ENCODE measurements at places on chromosomes 1 and 21. TPM values are rescaled to one million over a fixed set of nuclear protein-coding genes. Genes with fewer than 3 reads are reported as not detected.

The AADACL4 gene
- polyA plus RNA-seq = not detected

The HSPB7 gene
- polyA plus RNA-seq = 5.5 TPM

The FLG gene
- not detected for polyA plus RNA-seq

The CHIA gene
- polyA plus RNA-seq = not detected

The ZNF678 gene
- 3.7 TPM for polyA plus RNA-seq

The TNFAIP8L2 gene
- not detected for polyA plus RNA-seq

The NUDC gene
- polyA plus RNA-seq = 54.1 TPM

The GPR157 gene
- 1.1 TPM for polyA plus RNA-seq

The FCRL3 gene
- polyA plus RNA-seq = not detected

The LDLRAD1 gene
- polyA plus RNA-seq = not detected

DNA sequence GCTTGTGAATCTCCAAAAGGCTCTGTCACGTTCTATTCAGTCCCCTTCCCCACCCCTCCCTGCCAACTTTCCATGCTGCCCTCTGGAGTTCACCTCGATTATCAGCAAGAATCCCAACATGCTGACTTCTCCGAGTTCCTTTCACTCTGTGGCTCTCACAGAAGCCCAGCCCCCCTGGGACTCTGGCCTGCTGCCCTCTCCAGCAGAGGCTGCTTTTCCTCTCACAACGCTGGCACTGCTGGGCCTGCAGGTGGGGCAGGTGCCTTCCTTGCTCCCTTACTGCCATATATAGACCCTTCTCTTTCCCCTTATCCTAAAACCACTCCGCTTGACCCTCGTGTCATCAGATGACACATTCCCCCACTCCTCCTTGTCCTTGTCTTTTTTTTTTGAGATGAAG lies 10.2 kb upstream of the RNF186 start:
- no peak for DNase-seq

- DNase-seq = no peak
Measured at GRCh38 chr21:42320791-42321190, 5.6 kb upstream of the TFF3 start.

- no peak for DNase-seq
Measured at GRCh38 chr1:209549443-209550205, 33.9 kb upstream of the CAMK1G start.

GRCh38 chr1:87179076-87179810 lies 149.4 kb upstream of the LMO4 start:
- no peak for DNase-seq

GRCh38 chr1:64019818-64020217 lies 183.6 kb upstream of the UBE2U start:
- DNase-seq = no peak

DNA sequence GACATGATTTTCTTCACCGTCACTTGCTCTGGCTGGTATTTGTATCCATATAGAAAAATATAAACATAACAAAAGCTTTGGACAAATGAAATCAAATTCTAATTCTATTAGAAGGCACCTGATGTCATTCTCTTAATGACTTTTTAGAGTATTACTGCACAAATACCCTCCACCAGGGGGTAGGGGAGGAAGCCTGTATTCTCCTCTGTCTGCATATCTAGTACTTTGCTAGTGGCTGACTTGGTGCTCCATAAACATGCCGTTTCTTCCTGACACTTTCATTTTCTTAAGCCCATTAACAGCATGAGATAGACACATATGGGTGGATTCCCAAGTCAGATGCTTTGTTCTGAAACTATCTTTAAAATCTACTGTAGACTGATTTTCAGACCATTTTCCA lies 20.6 kb upstream of the KCNJ15 start:
- DNase-seq = no peak

GRCh38 chr1:29282924-29283803 lies 46.8 kb downstream of the PTPRU start:
- DNase-seq = no peak

DNA sequence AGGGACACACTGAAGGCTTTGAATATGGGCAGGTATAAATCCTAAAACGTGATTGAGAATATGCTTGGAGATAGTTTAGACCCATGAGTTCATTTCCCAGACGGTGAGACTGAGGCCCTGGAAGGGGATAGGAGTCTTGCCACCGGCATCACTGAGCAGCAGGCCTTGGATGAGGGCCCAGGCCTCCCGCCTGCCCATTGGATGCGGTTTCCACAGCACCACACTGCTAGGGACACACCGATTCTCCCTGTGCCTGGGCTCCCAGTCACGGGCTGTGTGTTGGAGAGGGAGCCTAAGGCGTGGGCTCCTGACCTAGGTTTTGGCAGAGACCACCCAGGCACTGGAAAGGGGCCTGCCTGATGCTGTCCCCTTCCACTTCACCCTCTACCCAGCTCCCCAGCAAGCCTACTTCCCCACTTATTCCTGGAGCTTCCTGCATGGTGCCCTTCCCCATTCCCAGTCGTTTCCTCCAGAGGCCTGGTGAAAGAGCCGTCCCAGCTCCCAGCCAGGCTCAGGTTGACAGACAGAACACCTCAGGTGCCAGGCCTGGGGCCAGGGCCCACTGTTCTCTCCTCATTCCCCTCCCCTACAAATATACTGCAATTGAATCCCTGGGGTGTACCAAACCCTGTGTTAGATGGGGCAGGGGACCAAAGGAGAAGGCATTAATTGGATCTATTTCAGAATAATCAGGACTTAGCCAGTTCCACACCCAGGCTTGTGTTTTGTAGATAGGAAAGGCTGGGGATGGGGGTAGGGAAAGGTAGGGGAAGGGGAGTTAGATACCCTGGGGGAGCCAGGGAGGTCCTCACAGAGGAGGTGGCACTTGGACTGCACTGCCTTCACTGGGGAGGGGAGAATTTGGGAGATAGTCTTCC lies 3.4 kb downstream of the FOXO6 start:
- DNase-seq = no peak

GRCh38 chr1:194045416-194045815 lies 859.0 kb upstream of the B3GALT2 start:
- peak; percentile 23 for DNase-seq

DNA sequence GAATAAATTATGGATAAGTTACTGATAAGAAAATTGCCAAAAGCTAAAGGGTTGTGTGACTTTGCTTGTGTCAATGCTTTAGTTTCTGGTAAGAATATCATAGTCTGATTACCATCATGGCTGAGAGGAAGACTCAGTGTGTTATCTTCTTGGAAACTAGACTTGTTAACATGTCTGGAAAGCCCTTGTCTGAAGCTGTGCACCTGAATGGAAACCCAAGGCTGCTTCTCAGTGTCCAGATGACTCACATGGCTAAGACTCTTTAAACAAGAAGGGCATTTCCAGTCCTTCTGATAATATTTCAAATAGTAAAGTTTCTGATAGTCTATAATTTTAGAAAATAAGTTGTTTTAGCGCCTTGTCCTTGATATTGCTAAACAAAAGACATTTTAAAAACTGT lies 1092.7 kb downstream of the PLA2G4A start:
- no peak for DNase-seq

GRCh38 chr1:43436371-43436770 lies 17.4 kb downstream of the HYI start:
- no peak for DNase-seq

GRCh38 chr1:7616953-7617352 lies 154.1 kb upstream of the VAMP3 start:
- no peak for DNase-seq

DNA sequence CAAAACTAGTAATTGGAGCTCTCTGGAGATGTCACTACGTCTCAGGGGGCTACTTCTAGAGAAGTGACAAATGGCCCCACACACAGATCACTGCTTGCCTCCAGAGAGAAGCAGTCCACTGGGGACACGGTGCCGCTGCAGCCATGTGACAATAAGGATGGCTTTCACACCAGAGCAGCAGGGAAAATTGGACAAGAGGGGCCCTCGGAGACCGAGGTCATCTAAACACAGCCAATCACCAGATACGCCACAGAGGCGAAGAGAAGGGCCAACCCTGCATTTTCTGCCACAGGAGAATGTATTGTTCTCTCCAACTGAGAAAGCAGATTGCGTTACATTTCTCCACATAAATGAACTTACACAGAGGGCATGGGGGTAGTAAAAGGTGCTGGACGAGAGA lies 51.2 kb upstream of the TIAM1 start:
- no peak for DNase-seq

DNA sequence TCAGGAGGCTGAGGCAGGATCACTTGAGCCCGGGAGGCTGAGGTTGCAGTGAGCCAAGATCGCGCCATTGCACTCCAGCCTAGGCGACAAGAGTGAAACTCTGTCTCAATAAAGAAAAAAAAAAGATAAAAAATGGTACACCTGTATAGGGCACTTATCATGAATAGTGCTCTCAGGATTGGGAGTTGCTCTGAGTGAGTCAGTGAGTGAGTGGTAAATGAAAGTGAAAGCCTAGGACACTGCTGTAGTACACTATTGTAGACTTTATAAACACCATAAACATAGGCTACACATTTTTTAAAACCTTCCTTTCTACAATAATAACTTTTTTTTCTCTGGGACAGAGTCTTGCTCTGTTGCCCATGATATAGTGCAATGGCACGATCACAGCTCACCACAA lies 16.8 kb downstream of the PHTF1 start:
- no peak for DNase-seq

- DNase-seq = no peak
Measured at GRCh38 chr1:44339731-44340130, 15.3 kb downstream of the ERI3 start.

- DNase-seq = no peak
Measured at GRCh38 chr1:219553934-219554502, 58.9 kb downstream of the ZC3H11B start.

- DNase-seq = no peak
Measured at GRCh38 chr21:30033441-30033840, 93.6 kb upstream of the GRIK1 start.

DNA sequence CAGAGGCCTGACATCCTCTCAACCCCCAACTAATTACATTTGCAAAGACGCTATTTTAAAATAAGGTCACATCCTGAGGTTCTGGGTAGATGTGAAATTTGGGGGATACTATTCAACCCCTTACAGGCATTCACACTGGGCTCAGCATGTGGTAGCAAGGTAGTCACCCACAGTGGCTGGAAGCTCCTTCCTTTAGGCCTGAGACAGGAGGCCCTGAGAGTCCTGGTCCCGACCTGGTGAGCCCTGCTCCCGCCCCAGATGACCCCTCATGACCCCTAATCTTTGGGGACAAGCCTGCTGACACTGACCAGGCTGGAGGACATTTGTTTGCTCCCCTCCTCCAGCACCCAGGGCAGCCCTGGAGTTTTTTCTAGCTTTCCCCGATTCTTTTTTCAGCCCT lies 225.9 kb downstream of the DYRK1A start:
- no peak for DNase-seq

- no peak for DNase-seq
Measured at GRCh38 chr1:165375623-165376022, 19.1 kb upstream of the LMX1A start.

DNA sequence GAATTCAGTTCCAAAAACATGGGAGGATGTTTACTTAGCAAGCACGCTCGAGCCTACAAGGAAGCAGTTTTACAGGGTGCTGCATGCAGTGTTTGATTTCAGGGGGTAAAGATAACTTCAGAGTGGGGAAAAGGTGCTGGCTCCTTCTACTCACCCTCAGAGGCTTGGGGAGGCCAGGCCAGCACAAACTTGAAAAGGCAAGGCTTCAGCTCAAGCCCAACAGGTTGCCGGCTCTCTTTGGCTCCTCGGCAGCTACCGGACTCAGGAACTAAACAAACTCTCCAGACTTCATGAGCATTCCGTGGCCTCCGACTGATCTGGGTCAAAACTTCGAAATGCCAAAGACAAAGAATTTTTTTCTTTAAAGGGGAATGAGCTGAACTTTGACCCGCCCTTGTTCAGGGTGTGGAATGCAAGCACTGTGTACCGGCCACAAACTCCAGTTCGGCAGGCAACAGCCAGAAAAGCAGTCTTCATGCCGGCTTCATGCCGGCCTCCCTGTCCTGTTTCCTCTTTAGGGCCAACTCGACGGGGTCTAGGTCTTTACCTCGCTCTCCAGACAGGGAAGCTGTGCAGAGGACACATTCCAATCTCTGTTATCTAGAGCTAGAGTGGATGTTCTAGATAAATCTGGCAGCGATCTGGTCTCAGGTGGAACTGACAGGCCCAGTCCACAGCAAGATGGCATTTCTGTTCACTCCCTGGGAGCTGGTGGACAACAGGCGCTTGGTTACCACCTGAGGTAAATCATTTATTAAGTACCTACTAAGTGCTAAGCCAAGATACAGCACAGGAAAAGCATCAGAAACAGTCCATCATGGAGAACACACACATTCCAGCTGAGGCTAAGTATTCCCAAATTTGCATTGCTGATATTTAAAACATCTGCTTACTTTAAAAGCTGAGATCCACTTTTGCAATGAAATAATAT lies 75.0 kb downstream of the CD46 start:
- DNase-seq = no peak

DNA sequence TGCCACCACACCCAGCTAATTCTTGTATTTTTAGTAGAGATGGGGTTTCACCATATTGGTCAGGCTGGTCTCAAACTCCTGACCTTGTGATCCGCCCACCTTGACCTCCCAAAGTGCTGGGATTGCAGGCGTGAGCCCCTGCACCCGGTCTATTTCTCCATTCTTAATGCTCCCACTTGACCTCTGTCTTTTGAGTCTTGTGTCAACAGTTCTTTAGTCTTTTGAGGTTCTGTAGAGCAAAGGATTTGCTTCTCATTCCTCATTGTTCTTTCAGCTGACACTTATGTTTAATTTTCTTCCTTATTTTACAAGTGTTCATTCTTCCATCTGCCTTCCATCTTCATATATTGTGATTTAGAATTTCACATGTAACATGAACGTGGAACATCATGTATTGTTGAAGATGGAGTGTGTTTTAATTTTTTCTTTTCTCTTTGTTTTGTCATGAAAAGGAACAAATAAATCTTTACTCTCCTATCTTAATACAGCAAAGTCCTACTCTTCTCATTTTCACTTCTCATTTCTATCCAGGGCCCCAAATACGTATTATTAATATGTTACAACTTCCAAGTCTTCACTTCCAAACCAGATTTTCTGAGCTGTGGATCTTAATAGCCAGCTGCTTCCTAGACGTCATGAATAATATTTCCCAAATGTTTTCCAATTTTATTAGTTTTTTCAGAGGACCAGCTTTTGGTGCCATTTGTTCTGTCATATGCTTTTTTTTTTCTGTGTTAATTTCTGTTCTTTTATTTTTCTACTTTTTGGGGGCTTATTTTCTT lies 16.9 kb downstream of the MTF2 start:
- no peak for DNase-seq

DNA sequence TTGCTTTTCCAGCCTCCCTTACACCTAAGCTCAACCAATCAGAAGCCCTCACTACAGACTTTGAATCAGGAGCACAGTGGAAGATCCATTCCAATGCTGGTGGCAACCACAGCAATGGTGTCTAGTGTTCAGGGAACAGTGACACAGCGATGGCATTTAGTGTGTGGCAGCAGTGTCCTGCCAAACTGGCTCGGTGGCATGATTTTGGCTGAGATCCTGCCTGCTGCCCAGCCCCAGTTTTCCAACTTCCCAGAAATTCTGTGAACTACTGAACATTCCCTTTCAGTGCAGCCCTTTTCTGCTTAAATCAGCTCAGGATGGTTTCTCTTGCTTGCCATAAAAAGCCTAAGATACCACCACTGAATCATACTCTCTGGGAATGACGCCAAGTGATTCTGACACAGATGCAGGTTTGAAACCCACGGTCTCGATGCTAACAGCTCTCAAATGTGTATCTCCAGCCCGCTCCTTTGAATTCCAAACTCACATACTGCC lies 8.8 kb downstream of the ASAP3 start:
- peak; percentile 90 for DNase-seq
